Tibial artery (tissue), 4 donors: ENCODE measurements at places on chromosomes 13 and 19.

- no peak for DNase-seq
These were observed 11.3 kb upstream of the IGSF23 start for GRCh38 chr19:44602081-44602480.

DNA sequence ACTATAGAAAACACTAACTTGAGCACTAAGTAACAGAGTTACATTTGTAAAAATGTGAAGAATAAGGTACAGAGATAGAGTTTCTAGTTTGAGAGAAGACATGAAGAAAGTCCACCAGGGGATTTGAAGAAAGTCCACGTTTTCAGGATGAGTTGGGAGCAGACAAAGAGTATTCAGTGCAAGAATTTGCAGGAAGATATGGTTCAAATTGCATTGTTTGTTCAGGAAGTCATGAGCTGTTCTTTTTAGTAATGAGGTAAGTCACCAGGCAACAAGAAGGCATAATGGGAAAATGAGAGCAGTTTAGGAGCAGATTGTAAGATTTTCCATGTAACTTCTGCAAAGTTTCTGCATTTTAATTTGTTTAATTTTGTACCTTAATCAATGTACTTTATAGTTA is 618.0 kb downstream of the DACH1 start:
- DNase-seq, result no peak

- peak; percentile 98 for DNase-seq
These were observed at the start of gene ZNF737 for GRCh38 chr19:20565321-20566018. Gene ZNF737 (minus strand): TSS chr19:20565781. CDS start chr19:20565640, 141 bp downstream.

GRCh38 chr19:1756705-1757465 is 3.6 kb downstream of the ONECUT3 start:
- DNase-seq, result no peak

- DNase-seq, result peak; percentile 85
These were observed 21.0 kb downstream of the ZNF114 start for GRCh38 chr19:48290771-48291488.

DNA sequence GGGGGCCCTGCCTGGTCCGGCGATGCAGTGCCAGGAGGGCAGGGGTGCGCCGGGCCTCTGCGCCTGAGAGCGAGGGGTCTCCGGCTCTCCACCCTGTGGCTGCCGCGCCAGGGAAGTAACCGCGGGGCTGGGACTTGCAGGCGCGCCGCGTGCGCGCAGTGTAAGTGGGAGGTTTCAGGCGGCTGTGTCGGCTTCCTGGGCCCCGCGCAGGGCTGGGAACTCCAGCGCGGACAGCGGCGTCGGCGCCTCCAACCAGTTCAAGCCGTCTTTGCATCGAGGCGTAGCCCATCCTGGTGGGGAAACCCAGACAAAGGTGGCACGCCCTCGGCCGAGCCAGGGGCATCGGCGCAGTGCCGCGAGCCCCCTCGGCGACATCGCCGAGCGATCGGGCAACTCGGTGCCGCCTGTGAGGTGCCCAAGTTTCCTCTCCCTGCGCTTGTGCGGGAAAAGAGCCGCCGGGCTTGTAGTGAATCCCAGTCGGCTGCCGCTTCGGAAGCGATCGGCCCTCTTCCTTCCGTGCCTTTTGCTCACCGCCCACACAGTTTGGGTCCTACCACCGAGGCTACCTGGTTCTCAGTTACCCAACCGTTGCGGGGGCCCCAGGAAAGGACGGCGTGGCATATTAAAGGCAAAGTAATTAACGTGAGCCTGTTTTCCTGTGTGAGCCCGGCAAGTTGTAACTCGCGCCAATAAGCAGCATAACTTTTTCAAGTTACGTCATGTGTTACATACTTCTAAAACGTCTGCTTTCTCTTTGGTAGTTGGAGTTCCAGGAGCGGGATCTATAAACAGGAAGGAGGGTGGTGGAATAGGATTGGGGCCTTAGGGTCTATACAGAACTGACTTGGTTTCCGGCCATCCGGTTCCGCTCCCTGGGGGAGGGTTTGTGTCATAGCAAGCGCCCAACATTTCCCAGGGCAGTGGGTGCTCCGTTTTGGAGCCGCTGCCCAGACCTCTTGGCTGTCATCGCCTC is 1.2 kb downstream of the LRCH1 start:
- peak; percentile 85 for DNase-seq

DNA sequence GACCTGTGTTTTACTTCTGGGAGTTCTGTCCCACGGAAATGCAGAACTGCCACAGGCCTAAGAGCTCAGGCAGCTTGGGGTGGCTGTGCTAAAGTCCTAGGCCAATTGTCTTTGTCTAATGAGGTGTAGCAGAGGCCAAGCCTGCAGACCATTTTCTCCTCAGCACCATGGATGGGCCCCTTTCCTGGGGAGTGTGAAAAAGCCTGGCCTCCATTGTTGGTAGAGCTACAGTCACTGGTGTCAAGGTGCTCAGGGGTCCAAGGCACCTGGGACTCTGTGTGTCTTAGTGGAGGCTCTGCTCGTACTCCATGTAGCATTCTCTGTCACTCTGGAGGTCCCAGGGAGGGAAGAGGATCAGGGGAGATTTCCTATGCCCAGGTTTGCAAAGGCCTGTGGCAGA is 329.6 kb downstream of the SLITRK5 start:
- DNase-seq, result no peak

DNA sequence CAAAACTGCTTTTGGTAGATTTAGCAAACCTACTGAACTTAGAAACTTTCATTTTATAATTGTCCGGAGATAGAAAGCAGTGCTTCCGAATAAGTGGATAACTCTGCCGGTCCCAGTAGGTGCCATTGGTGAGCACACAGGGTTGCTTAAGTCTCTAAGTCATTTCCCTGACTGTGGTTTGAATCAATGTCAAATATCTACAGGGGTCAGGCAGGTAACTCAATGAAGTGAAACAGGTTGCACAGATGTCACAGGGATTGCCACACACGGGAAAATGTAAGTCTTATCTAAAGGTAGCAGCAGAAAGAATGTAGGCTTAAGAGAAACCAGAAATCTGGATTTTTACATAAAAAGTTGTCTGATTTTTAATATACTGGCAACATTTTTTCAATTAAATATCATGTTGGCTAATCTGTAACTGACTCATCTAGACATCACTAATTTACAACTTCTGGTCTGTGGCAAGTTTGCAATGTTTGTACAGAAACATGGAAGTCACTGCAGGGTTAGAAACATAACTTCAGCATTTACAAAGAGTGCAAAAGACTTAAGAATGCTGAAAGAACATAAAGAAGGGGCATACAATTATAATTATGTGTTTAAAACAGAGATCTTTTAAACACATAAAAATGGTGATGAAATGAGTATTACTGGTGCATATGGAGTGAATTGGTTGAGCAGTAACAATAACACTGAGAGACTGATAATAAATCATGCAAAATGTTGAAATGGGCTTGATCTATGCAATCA is 14.3 kb upstream of the LRRC63 start:
- no peak for DNase-seq

- DNase-seq, result no peak
These were observed 1587.0 kb upstream of the PRR20A start for GRCh38 chr13:55553701-55554100.

DNA sequence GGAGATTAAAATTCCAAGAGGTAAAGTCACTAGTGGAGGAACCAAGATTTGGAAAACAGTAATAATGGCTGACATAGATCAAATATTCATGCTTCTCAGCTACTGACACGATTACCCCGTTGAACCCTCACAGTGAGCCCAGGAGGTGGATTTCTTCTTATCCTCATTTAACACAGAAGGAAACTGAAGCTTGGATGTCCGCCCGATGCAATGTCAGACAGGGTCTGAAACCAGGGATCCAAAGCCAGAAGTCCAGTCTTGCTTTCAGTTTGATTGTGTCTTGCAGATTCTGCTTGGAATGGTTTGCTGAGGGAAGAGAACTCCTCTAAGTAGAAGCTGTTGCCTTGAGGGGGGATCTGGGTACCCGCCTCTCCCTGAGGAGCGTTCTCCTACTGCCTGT is 404.7 kb downstream of the KCNRG start:
- no peak for DNase-seq

DNA sequence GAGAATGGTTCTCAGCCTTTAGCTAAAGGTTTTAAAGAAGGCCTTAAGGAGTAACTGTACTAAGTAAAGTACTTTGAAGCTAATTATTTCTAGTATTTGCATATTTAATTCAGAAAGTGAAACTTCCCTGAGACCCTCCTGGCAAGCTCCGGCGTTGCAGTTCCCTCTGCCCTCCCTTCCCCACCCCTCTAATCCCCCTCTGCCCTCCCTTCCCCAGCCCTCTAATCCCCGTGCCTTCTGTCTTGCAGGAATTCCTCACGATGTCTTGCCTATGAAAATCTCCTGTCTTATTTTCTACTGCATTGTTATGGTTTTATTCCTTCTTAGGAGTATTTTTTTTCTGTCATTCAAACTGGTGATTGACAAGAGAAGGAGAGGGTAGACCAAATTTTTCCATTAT is 236.9 kb downstream of the COL4A1 start:
- no peak for DNase-seq

GRCh38 chr19:46812977-46813838 is 24.8 kb upstream of the SLC1A5 start:
- DNase-seq, result peak; percentile 92

GRCh38 chr19:41308450-41309179 is 1.4 kb upstream of the CCDC97 start:
- peak; percentile 96 for DNase-seq

- DNase-seq, result no peak
These were observed 1703.2 kb downstream of the EFNB2 start for GRCh38 chr13:104832231-104832630.

- DNase-seq, result peak; percentile 86
These were observed 790 bp downstream of the TPM4 start for GRCh38 chr19:16076958-16077611.

DNA sequence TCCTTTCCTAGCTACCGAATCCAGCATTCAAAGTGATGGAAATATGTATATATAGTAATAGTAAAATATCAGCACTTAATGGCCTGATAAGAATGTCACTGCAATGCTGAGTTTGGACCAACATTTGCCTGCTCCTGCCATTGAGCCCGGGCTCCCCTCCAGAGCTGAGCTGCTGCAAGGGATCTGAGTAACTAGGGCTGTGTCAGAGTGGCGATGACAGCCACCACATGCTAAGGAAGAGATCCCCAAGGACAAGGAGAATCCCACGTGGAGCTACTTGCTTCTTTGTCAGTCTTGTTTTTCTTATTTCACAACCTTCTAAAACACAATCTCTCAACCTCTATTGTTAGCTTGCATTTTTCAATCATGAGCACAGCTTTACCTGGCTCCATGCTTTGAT is 19.5 kb upstream of the ALOX5AP start:
- DNase-seq, result no peak

GRCh38 chr19:53844849-53845246 is 20.7 kb upstream of the NLRP12 start:
- no peak for DNase-seq

DNA sequence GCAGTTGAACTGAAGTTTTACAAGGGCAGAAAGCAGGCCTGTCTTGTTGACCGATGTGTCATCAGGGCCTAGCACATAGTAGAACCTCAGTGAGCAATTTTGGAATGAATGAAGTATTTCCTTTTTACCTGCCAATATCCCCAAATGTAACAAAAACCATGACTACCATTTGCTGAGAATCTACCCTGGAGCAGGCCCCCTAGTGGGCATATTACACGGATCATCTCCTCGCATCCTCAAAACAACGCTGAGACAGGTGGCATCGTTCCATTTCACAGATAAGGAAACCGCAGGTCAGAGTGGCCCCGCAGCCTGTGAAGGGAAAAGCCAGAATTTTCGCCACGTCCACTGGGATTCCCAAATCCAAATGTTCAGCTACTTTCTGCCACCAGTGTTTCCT is 77.9 kb downstream of the CACNA1A start:
- no peak for DNase-seq

GRCh38 chr19:33521480-33522370 is at the start of gene PEPD:
Gene PEPD (minus strand): TSS chr19:33521791. CDS start chr19:33521760, 31 bp downstream.
- peak; percentile 95 for DNase-seq

DNA sequence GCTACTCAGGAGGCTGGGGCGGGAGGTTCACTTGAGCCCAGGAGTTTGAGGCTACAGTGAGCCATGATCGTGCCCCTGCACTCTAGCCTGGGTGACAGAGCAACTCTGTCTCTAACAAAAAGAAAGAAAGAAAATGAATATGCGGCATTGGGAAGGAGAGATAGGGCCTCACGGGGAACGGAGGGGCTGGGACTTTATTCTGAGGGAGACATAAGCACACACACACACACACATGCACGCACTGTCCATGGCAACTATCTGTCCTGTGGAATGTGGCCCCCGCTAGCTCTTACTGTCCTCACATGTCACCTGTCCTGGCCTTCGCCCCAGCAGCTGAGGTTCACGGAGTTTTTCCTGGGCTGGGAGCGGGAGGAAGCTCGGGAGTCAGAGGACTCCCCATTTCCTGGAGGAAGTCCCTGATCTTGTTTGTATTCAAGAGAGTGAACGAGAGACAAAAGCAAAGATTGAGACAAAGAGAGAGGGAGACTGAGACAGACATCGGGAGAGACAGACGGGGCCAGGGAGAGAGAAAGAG is 654 bp downstream of the STAP2 start:
- no peak for DNase-seq

- no peak for DNase-seq
These were observed 155.2 kb downstream of the LIG4 start for GRCh38 chr13:108060111-108060510.

DNA sequence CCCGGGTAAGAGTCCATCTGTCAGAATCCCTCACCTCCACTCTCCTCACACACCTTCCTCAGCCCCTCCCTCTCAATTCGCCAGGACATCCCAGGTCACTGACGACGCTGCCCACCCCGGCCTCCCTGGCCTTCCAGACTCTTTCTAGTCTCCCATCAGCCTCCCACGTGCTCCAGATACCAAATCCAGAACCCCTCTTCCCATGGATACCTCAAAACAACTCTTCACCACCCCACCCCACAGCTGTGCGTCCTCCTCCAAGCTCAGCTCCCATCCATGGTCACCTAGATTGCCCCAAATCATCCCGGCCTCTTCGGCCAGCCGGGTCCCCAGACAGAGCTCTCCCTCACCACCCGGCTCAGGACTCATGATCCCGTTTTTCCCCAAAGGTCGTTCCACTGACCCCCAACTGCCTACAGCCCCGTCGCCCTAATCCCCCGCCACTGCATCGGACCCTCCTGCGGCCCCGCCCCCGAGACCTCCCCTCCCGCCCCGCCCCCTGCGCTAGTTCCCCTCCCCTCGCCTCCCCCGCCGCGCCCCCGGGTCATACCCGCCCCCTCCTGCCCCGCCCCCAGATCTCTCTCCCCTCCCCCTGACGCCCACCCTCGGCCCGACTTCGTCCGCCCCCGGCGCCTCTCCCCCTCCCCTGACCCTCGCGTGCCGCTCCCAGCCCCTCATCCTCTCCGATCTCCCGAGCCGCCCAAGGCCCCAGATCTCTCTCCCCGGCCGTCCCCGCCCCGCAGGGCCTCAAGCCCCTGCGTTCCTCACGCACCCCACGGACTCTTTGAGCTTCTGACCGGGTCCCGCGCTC is 546 bp downstream of the UBXN6 start:
- DNase-seq, result no peak

DNA sequence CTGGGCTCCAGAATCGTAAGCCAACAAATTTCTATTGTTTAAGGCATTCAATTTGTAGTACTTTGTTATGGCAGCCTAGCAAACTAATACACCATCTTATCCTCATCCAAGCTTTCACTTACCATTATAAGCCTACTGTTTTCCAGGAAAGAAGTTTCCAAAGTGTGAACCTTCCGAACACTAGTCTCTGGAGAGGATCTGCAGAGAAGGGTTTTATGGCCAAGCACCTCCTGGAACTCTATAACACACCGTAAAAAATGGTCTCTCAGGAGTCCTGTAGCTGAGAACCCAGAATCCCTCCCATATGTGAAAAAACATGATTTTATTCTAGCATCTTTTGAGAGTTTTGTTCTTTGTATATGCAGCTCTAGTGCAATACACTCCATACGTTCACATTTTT is 142.1 kb downstream of the POSTN start:
- DNase-seq, result no peak

GRCh38 chr19:58345558-58345957 is 7.7 kb downstream of the A1BG start:
- DNase-seq, result no peak
